ENCODE measurements at places on chromosomes 16 and 17.

GRCh38 chr16:84764970-84765369, 54.8 kb upstream of the CRISPLD2 start:
- DNase-seq = no peak

GRCh38 chr16:86375364-86375763, 135.0 kb upstream of the FOXF1 start:
- DNase-seq = no peak

GRCh38 chr17:31663576-31663975, 195.5 kb downstream of the COPRS start:
- DNase-seq = no peak

GRCh38 chr16:12573300-12573699, 230.4 kb downstream of the CPPED1 start:
- no peak for DNase-seq

DNA sequence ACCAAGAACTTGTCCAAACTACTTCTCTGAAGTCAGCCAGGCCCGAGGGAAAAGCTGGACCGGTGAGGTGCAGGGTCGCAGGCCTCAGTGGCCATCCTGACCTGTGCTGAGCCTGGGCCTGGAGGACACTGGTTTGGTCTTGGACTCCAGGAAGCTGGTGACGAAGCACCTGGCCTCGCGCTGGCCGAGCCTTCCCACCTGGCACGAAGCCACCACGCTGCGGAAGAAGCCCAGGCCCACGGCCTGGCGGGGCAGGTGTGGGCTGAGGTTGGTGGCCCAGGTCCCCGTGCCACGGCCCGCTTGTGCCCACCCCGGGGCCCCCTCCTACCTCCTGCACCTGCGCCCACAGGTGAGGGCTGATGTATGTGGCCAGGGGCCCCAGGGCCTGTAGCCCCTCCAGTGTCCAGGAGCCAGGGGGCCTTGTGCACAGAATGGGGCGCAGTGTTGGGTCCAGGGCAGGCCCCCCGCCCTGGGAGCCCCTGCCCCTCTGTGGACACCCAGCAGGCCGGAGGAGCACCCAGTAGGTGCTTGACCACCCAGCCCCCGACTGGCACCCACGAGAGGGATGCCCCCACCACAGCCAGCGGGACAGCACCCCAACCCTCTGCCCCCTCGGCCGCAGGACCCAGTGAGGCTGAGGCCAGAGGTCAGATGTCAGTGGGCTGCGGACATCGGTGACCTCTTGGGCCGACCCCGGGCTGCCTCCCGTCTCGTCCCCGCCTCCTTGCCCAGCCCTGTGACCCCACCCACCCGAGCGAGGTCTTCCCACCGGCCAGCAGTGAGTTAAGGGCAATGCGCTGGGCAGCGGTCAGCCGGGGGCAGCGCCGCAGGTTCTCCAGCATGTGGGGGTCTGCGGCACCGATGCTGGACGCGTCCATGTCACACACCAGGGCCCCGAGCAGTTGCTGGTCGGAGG, 13.8 kb downstream of the MSLN start:
- DNase-seq = no peak

DNA sequence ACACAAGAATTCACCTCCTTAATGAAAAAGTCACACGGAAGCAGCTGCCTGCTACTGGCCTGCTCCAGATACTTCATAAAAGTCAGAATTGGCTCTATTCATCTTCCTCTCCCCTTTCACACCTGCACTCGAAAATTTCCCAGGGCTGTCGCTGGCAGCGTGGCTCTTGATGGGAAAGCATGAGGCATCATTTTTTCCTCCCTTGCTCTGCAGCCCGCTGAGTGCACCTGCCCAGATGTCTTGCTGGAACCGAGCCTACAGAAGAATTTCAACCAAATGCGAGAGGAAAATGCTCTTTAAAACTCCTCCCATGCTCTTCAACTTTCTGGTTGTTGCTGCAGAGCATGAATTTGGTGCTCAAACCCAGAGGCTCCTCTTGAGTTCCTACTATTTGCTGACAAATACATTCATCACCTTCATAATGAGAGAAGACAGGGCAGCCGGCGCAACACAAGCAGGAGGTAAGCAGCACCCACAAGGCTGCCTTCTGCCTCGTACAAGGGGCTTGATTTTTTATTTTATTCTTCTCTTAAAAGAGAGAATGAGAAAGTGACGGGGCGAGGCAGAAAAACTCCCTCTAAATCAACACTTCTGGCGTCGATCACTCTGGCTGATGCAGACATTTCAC, 146.8 kb downstream of the ZFHX3 start:
- DNase-seq = no peak

DNA sequence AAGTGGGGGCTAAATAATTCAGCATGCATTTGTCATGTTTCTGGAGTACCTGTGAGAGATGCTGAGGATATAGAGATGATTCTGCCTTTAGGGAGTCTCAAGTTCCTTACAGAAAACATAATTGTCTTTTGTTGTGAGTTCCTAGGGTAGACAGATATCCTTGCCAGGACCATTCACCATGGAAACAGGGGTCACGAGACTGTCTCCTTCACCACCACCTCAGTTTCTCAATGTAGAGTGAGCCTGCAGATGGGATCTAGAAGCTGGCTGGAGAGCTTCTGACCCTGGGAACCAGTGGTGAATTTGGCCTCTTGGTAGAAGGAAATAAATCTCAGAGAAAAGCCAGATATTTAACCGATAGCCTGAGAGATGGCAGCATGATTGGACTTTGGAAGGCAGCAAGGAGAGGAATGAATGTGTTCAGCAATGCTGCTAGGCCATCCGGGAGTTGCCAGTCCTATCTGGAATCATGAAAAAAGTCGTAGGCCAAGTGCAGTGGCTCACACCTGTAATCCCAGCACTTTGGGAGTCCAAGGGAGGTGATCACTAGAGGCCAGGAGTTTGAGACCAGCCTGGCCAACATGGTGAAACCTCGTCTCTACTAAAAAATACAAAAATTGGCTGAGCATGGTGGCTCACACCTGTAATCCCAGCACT, 7.4 kb upstream of the HDAC5 start:
- DNase-seq = no peak

DNA sequence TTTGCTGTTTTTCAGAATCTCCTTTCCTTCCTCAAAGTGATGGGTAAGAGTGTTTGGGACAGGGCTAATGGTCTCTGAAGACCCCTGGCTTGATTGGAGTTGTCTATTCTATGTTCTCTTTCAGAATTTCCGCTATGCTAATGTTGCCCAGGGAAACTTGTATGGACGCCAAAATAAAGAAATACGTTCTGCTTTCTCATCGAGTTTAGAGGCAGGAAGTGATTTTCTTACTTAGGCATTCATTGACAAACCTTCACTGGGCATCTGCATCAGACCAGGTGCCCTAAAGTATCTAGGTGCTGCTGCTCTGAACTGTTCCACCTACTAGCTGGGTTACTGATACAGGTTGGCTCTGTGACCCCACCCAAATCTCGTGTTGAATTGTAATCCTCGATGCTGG, 787.9 kb upstream of the EEF2KMT start:
- no peak for DNase-seq

DNA sequence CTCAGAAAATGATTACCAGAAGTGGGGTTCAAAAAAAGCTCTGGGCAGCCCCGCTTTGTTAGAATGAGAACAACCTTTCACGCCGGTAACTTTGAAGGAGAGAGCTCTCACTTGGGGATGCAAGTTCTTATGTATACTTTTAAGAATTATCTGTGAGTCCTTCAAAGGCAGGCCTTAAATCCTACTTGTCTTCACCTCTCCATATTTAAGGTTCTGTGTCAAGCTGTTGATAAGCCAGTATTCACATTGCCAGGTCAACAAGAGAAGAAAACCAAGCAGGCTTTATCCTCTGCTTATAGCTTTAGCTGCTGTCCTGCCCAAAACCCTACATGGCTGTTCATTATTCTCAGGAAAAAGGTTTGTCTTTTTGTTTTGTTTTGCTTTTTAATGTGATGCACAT, 42.9 kb downstream of the CDRT4 start:
- no peak for DNase-seq

DNA sequence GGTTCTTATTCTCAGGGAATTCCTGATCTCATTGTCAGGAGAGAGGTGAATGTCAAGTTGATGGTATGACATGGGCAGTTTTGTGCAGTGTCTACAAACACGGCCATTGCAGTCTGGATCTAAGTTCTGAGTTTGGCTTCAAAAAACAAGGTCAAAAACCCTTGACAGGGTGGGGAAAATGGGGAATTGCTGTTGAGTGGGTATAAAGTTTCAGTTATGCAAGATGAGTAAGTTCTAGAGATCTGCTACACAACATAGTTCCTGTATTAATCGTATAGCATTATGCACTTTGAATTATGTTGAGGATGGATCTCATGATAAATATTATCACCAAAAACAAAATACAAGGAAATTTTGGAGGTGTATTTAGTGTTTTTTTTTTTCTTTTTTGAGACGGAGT, 36.6 kb upstream of the CARMIL2 start:
- no peak for DNase-seq

- DNase-seq = peak; percentile 7
Observed at GRCh38 chr17:44115585-44116415, 7.6 kb downstream of the HDAC5 start.

DNA sequence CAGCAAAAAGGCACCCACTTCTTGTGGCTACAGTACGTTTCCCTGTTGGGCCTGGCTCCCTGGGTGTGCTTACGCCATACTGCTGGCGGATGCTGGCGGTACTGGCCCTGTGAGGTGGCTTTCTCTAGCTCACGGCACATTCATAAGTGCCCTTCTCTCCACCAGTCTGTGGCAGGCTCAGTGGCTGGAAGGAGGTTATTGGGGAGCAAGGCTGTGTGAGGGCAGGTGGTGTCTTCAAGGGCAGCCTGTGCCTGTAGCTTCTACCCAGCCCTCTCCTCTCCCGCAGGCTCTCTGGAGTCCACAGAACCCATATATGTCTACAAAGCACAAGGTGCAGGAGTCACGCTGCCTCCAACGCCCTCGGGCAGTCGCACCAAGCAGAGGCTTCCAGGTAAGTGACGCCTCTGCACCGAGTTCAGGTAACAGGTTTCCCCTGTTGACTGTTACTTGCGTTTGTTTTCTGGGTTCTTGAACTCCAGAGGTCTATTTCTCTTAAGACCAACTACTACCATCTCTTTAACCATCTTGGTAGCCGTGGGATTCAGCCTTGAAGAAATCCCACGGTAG, 20.6 kb downstream of the NTAN1 start:
- no peak for DNase-seq

DNA sequence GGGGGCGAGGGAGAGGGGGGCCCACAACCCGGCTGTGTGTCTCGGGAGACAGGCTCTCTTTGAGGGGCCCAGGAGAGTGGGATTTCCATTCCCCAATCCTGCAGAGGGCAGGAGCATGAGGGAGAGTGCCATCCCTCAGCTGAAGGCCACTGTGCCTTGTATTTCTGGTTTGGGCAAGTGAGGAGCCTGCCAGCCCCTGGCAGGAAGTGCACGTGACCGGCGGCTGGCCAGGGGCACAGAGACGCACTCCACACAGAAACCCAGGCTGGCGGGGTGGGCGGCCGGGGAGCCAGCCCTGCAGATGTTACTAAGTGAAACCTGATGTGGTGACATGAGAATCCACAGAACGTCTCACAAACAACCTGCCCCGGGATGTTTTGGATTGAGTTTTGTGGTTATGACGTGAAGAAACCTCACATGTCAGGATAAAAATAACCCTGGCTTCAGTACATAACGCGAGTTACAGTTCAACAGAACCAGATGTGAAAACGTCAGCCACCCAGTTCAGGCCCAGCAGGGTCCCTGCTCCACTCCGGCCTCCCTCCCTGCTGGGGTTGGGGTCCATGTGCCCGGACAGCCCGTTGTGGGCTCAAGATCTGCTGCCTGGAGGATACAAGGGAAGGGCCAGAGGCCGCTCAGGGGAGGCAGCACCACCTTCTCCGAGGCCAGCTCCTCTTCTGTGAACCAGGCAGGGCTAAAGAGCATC, 51.7 kb upstream of the MTSS2 start:
- DNase-seq = no peak

GRCh38 chr17:63477480-63478440, 899 bp downstream of the ACE start:
- DNase-seq = no peak

GRCh38 chr16:88536510-88536909, 33.7 kb upstream of the ZC3H18 start:
- DNase-seq = no peak

GRCh38 chr17:71063559-71063958, 894.2 kb downstream of the KCNJ2 start:
- DNase-seq = no peak

- DNase-seq = no peak
Observed at GRCh38 chr17:7392696-7393612, 1.4 kb downstream of the PLSCR3 start.

DNA sequence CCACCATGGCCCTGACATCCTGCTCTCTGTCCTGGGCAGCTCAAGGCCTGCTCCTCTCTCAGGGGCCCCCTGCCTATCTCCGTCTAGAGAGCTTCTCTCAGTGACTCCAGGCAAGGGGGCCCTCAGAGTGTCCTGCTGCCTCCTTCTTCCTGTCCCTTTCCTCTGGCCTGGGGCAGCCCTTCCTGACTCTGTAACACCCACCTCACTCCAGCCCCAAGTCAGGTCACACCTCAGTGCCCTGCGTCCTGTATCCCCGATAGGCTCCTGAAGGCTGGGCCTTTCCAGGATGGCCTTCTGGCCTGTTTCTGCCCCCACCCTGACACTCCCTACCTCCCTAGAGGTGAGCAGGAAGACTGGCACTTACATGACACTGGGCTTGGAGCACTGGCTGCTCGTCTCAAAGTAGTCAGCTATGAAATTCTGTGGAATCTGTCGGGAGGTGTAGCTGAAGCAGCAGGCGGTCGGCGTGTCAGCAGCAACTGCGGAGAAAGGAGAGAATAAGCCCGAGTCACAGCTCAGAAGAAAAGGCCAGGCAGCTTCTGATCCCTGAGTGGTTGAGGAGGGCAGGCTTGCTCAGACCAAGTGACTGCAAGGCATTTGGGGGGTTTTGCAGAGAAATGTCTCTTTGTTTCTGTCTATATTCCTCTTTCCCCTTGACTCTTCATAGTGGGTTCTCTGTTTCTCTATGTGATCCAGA, 976 bp downstream of the CCL3L1 start:
- no peak for DNase-seq

GRCh38 chr17:68693466-68693865, 92.3 kb upstream of the FAM20A start:
- no peak for DNase-seq

GRCh38 chr17:73465953-73466230, 154.1 kb upstream of the CDC42EP4 start:
- DNase-seq = no peak

- DNase-seq = no peak
Observed at GRCh38 chr16:31090540-31090939, 1.8 kb upstream of the PRSS53 start.

- DNase-seq = peak; percentile 41
Observed at GRCh38 chr17:42531455-42532354, 4.3 kb upstream of the NAGLU start.

- no peak for DNase-seq
Observed at GRCh38 chr17:56679777-56680422, 86.4 kb downstream of the NOG start.

DNA sequence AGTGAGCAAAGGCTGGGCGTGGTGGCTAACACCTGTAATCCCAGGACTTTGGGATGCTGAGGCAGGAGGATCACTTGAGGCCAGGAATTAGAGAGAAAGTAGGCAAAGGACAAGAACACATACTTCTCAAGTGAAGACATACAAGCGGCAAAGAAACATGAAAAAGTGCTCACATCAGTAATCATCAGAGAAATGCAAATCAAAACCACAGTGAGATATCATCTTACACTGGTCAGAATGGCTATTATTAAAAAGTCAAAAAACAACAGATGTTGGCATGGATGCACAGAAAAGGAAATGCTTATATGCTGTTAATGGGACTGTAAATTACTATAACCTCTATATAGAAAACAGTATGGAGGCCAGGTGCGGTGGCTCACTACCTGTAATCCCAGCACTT, 12.2 kb upstream of the SLX4 start:
- DNase-seq = no peak

- DNase-seq = no peak
Observed at GRCh38 chr17:17942846-17943245, 29.4 kb downstream of the TOM1L2 start.

GRCh38 chr17:921161-921560, 58.4 kb downstream of the NXN start:
- no peak for DNase-seq
